ENCODE measurements at places on chromosomes 1 and 21. TPM values are rescaled to one million over a fixed set of nuclear protein-coding genes. Genes with fewer than 3 reads are reported as not detected.

The USH2A gene
- 0.19 TPM for polyA plus RNA-seq

The LRRIQ3 gene
- polyA plus RNA-seq: 0.40 TPM

DNA sequence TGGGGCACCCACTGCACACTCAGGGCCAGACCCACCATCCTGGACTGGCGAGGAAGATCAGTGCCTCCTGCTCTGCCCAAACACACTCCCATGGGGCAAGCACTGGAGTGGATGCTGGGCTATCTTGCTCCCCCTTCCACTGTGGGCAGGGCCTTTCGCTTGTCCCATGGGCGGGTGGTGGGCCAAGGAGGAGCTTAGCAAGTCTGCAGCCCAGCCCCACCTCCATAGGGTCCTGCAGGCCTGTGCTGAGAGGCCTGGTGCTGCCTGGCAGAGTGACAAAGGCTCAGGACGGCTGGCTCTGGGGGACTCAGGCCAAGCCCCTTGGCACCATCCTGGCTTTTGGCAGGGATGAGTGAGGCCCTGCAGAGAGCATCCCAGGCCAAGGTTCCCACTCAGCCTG, 89.4 kb downstream of the PTPRU start:
- no peak for DNase-seq

DNA sequence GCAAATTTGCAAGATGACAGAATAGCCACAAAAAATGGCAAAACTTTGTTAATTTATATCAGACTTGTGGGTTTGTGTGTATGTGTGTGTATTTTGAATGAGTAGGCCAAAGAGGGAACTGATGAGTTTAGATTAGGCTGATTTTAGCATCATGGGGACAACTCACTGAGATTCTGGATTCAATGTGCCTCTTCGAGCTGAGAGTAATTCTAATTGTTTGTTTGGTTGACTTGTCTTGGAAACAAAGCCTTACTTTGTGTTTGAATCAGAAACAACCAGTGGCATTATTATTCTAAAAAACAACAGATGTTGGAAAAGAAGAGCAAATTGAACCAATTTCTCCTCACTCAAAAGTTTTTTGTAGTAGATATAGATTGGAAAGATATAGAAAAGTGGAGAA, 40.5 kb upstream of the C21orf91 start:
- no peak for DNase-seq

- DNase-seq: no peak
Observed at GRCh38 chr1:53342735-53343470, 15.0 kb upstream of the LRP8 start.

- DNase-seq: no peak
Observed at GRCh38 chr1:91697861-91698260, 188.1 kb downstream of the TGFBR3 start.

DNA sequence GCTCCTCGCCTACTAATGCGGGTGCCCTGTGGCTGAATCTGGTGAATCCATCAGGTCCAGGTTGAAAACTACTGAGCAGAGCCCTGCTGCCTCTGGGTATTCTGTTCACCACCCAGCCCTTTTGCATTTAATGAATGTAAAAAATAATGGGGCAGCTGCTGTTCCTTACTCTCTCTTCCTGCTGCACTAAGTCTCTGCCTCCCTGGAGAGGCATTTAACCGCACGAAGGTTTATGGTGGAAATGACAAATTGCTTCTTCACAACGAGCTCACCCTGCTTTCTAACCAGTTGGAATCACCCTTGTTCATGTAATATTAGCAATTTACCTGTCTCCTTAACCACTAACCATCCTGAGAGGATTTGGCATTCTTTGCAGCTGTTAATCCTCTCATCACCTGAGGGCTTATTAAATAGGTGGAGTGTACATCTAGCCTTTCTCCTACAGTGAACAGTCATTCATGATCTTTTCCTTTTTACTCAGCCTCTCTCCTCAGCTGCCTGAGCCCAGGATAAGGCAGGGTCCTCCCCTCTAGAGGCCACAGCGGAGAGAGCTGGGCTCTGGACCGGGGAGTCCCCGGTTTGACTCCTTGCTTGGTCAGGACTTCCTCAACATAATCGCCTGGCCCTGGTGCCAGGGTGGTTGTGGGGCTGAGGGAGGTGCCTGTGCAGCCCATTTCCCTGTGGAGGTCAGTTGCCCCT, 97.6 kb downstream of the NOS1AP start:
- DNase-seq: no peak

The RAB42 gene
- polyA plus RNA-seq: 2.7 TPM

The CD244 gene
- 0.23 TPM for polyA plus RNA-seq

The C4BPB gene
- 0.62 TPM for polyA plus RNA-seq

GRCh38 chr1:108512239-108513043, 47.5 kb upstream of the EEIG2 start:
- DNase-seq: no peak

The TFF2 gene
- not detected for polyA plus RNA-seq

- no peak for DNase-seq
Observed at GRCh38 chr1:72662918-72663317, 380.6 kb upstream of the NEGR1 start.

- no peak for DNase-seq
Observed at GRCh38 chr1:115717541-115717940, 51.0 kb downstream of the CASQ2 start.

The TDRD10 gene
- polyA plus RNA-seq: 0.67 TPM

The PTGFR gene
- 0.26 TPM for polyA plus RNA-seq

GRCh38 chr1:86155051-86155806, 1.3 kb downstream of the COL24A1 start:
- DNase-seq: no peak

GRCh38 chr1:27886353-27886679, 14.0 kb downstream of the THEMIS2 start:
- no peak for DNase-seq

The MROH7 gene
- 3.1 TPM for polyA plus RNA-seq

- no peak for DNase-seq
Observed at GRCh38 chr21:35091496-35091895, 42.4 kb upstream of the RUNX1 start.

- DNase-seq: no peak
Observed at GRCh38 chr1:165882168-165882837, 54.9 kb downstream of the UCK2 start.

- DNase-seq: no peak
Observed at GRCh38 chr1:79105500-79105899, 99.0 kb upstream of the ADGRL4 start.

DNA sequence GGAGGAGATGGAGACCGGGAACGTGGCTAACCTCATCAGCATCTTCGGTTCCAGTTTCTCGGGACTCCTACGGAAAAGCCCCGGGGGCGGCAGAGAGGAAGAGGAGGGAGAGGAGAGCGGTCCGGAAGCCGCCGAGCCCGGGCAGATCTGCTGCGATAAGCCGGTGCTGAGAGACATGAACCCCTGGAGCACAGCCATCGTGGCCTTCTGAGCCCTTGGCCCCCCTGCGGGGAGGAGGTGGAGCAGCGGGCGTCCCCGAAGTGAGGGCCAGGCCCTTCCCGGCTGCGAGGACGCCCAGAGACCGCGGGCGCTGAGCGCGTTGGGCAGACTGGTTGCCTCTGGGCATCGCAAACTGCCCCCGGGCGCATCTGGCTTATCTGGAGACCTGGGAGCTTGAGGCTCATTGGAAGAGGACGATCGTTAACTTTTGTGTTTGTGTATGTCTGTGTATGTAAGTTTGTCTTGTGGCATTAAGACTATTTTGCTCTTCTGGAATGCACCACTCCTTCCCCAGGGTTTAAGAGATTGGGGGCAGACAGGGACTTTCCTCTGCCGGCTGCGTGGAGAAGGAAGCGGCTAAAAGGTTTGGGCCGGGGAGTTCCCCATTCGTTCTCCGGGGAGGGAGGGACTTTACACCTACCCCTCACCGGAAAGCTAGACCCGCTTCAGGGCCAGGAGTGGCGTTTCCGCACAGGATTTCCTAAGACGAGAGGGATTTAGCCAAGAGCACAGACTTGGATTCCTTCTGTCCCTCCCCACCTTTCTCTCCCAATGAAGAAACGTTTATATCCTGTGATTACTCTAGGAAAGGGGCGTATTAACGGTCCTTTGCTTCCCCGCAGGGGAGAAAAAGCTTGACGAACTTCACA, 1.4 kb downstream of the IER5 start:
- no peak for DNase-seq

GRCh38 chr1:26550946-26551345, 21.4 kb downstream of the RPS6KA1 start:
- no peak for DNase-seq

GRCh38 chr1:101309334-101310311, 72.8 kb downstream of the S1PR1 start:
- no peak for DNase-seq

The GBP7 gene
- polyA plus RNA-seq: 0.46 TPM

DNA sequence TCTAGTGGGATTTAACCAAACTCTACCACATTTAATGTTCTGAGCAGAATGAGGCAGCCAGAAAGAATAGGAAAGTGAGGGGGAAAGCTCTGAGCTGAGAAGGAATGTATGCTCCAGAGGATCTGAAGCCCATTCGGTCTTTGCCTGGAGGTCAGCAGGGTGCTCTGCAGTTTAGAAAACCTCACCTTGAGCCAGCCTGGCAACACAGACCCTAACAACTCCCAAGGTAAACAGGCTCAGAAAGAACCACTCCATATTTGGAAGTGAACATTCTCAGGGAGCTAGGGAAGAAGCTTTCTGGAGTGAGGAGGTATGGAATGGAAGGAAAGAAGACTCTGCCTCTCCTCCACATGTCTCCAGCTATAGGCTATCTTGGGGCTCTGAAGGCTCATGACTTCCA, 398.8 kb downstream of the SEC16B start:
- no peak for DNase-seq

DNA sequence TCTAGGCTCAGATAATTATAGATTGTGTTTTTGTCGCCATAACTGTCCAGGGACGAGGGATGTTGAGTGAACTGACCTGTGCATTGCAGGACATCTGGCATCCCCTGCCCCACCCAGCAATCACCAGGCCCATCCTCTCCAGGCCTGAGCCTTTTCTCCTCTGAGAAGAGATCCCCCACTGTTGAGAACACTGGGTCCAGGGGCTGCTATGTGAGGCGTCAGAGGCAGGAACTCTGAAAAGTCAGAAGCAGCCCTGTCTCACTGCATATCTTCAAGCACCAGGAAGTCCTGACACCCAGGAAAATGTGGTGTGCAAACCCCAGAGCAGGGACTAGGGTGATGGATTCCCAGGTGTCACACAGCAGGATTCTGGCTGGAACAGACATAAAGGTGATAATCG, 17.1 kb upstream of the ACBD3 start:
- DNase-seq: no peak

The PTGER3 gene
- polyA plus RNA-seq: 64.4 TPM

DNA sequence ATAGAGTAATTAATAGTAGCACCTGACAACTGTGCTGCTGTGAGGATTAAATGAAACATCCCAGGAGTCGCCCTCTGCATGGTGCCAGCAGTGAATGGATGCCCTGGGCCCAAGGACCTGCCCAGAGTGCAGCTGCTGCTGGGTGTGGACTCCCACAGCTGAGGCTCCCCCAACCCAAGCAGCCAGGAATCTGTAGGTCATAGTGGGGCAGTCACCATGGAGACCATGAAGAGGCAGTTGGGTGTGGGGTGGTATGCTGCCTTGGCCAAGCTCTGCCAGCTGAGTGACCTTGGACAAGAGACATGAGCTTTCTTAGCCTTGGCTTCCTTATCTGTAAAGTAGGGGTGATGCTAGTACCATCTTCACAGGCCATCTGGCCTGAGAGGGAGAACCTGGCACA, 9.4 kb downstream of the OLIG2 start:
- DNase-seq: no peak

The PDZK1 gene
- polyA plus RNA-seq: 204 TPM

DNA sequence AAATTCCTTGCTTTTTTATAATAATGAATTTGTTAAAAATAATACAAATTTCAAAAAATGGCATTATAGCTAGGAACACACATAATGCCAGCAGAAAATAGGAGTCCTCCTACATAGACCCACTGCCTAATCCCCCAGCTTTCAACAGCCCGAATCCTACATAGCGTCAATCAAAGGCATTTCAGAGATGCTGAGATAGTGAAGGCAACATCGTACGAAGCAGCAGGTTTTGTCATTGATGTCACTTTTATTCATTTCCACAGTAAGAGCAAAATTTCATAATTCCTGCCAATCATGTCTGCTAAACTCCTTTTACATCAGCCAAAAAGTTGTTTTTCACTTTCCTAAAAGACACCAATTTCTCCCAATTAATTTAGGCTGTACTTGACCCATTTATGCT, 94.1 kb downstream of the GREM2 start:
- DNase-seq: no peak

DNA sequence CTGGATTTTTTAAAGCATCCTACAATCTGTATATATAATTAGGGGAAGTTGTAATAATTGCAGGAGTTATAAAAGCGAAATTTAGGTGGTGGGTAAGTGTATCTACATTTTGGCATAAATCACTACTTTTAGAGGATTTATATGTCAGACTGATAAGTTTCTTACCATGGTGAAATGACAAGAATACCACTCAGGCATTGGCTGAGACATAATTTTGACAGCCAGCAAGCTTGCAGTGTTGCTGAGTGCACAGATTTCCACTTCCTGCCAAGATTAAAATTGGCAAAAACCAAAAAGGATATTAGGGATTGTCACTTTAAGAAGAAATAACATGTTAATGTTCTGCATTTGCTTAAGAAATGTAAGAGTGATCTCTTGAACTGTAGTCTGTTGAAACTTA, 28.2 kb downstream of the NFIA start:
- no peak for DNase-seq

The MYBPH gene
- polyA plus RNA-seq: 0.10 TPM
